ENCODE measurements at places on chromosomes 3 and 15.

DNA sequence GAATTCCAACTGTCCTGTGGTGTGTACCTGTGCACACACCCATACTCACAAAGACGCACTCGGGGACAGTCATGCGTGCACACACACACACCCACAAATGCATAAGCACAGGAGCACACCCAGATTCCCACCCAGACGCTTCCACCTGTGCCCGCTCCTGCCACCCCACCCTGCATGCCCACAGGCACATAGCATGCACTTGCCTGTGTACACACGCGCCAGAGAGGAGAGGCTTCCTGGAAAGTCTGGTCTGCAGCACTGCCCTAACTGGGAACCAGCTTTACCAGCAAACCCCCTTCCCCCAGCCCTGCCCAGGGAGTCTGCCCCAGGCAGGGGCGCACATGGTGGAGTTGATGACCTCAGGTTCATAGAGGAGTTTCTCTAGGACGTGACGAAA lies 246.2 kb downstream of the UACA start:
- no peak for DNase-seq

GRCh38 chr3:63353383-63353782 lies 75.3 kb downstream of the SYNPR start:
- DNase-seq = no peak

DNA sequence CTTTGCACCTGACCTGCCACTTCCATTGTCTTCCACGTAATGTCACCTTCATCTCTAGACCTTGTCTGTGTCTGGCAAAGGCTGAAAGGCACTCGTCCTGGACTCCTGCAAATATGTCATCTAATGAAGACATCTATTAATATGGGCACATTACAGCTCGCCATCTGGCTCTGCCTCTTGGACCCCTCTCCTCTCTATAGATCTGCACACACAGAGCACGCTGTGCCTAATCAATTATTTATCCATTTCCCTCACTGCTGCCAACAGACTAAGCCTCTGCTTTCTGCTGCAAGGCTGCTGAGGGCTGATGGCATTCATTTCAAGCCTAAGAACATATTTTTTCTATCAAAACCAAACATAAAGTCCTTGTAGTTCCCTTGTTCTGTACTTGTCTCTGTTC lies 573.0 kb downstream of the TUSC7 start:
- DNase-seq = no peak

- no peak for DNase-seq
Measured at GRCh38 chr3:124934577-124934976, at the start of gene MUC13. TSS of gene MUC13 (minus strand) at chr3:124934751. CDS start at chr3:124934712, 39 bp downstream.

DNA sequence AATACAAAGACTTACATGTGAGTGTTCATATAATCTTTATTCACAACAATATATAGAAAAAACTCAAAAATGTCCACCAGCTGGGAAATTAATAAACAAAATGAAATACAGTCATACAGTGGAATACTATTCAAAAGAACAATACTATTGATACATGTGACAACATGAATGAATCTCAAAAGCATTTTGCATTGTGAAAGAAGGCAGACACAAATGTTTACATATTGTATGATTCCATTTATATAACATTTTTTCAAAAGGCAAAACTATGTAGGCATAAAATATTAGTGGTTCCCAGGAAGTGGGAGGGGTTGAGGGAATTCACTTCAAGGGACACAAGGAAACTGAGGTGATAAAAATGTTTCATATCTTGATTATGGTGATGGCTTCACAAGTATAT lies 303.2 kb downstream of the CTNNB1 start:
- DNase-seq = no peak

- DNase-seq = peak; percentile 86
Measured at GRCh38 chr15:85749261-85750151, 45.2 kb downstream of the KLHL25 start.

DNA sequence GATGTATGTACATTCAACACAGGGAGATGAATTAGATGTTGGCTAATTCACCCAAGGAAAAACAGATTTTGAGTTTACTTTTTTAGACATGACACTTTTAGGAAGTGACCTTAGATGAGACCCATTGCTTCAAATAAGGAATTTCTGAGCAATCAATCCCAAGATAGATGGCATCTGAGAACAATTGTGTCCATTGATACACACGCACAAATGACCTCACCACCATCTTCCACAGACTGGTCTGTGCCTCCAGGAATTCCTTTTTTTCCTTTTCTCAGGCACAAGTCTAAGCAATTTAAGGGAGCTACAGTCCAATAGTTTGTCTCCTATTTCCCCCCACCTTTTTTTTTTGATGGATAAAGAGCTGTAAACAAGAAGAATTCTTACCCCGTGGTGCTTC lies 265.3 kb downstream of the TBL1XR1 start:
- DNase-seq = no peak

DNA sequence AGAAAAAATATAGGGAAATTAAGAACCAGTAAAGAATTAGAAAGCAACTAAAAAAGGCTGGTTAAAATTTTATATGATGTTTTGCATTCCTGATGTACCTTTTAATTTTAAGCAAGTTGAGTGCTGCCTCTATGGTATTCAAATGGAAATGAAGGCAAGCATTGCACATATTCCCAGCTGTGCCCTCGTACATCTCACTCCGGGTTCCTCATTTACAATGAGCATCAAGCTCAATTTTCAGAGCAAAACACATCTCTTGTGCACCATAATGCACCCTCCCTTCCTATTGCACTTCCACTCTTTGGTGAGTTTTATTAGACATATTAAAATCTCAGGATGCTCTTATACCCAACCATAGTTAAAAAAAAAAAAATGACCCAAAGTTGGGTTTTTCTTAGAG lies 267.9 kb downstream of the CHST2 start:
- DNase-seq = no peak

GRCh38 chr3:153704115-153704514 lies 417.1 kb upstream of the ARHGEF26 start:
- DNase-seq = no peak

GRCh38 chr3:30608598-30608947 lies 2.2 kb downstream of the TGFBR2 start:
- no peak for DNase-seq

GRCh38 chr3:194447161-194447560 lies 39.6 kb downstream of the ATP13A3 start:
- no peak for DNase-seq

DNA sequence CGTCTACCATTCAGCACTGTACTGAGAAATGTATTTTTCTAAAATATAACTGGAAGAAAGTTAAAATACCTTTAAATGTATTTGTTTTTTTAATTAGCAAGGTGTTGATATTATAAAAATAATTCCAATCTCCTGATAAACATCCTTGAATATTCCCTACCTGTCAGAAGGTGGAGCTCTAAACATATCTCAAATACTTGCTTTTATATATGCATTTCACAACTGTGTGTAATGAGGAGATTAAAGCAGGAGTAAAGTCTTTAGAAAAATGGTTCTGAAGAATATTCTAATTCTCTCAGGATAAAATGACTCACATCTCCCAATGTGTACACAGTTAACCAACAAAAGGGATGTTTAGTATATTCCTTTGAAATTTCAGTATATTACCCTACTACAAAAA lies 422.7 kb downstream of the PLCL2 start:
- no peak for DNase-seq

DNA sequence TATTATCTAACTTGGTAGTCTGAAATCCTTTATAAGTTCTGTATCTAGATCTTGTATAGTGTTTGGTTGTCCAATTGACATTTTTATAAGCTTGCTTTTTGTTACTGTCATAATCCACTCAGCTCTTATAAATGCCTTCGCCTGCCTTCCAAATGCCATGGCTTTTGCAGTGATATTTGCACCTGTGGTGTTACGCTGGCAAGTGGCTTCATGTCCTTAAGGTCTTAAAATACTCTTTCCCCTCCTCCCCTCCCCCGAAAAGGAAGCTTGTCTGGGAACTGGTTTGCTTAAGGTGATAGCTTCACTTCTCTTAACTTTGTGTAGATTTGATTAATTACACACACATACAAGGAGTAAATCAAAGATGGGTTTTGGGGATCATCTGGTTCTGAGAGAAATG lies 62.0 kb downstream of the ABHD2 start:
- DNase-seq = no peak
